Brain pericyte (primary cell): ENCODE measurements at places on chromosomes 16 and 17.

DNA sequence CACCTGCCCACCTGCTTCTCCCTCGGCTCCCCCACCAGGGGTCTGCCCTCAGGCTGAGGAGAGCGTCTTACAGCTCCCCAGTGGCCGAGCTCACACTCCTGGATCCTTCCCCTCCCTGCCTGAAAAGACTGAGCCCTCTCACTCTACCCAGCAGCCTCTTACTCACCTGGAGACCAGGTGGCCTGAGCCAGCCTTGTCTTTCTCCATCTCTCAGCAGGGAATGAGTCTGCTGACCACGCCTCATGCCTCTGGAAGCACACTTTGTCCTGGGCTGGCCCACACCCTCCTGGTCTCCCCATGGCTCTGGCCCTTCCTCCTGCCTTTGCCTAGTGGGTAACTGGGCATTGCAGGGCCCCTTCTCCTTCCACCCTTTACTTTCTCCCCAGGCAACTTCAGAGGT, 177.2 kb downstream of the ENGASE start:
- DNase-seq: no peak

GRCh38 chr16:46817961-46818360, 13.0 kb downstream of the C16orf87 start:
- DNase-seq: no peak

- DNase-seq: no peak
Measured at GRCh38 chr17:80129006-80129565, 17.8 kb downstream of the EIF4A3 start.

GRCh38 chr17:75807861-75808260, 23.3 kb downstream of the UNK start:
- DNase-seq: no peak

- no peak for DNase-seq
Measured at GRCh38 chr16:66473051-66473571, 46.0 kb downstream of the BEAN1 start.
